ENCODE measurements at places on chromosomes 5 and 9. TPM values are rescaled to one million over a fixed set of nuclear protein-coding genes. Genes with fewer than 3 reads are reported as not detected.

- DNase-seq = no peak
These were observed 285.5 kb upstream of the VLDLR start for GRCh38 chr9:2336055-2336454.

GRCh38 chr5:42516282-42517042 lies 93.2 kb downstream of the GHR start:
- no peak for DNase-seq

GRCh38 chr5:58012102-58012501 lies 447.8 kb downstream of the PLK2 start:
- DNase-seq = no peak

Gene DOCK2
- 5.9 TPM for polyA plus RNA-seq

Gene ST8SIA4
- 1.3 TPM for polyA plus RNA-seq
